ENCODE measurements at places on chromosomes 1 and 21.
A peak's percentile ranks its signal among the peaks of the same experiment; 100 is the strongest.

- DNase-seq, result peak; percentile 28
Measured at GRCh38 chr1:90831910-90832309, 114.8 kb upstream of the BARHL2 start.

DNA sequence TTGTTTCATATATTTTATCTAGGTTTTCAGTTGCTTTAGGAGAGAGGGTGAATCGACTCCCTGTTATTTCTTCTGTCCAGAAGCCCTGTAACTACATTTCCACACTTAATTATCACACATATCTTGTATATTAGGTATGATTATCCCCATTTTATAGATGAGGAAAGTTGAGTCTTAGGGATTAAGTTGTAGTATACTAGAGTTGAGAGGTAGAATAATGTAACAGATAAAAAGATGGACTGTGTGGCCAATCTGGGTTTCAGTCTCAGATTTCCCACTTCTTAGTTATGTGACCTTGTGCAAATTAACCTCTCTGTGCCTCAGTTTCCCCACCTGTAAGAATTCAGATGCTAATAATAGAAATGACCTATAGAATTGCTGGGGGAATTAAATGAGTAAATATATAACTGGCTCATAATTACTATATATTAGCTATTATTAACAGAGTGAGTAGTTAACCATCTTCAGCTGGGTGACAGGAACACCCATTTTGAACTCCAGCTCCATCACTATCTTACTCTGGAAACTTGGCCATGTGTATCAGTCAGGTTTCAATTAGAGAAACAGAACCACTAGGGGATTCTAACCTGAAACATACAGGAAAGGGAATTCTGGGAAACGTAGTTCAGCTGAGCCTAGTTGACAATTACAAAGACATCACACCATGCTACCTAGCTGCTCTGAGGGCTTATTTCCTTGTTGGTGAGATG lies 20.4 kb upstream of the FOXO6 start:
- DNase-seq, result peak; percentile 18

- DNase-seq, result no peak
Measured at GRCh38 chr1:229024528-229025130, 246.3 kb upstream of the RAB4A start.

DNA sequence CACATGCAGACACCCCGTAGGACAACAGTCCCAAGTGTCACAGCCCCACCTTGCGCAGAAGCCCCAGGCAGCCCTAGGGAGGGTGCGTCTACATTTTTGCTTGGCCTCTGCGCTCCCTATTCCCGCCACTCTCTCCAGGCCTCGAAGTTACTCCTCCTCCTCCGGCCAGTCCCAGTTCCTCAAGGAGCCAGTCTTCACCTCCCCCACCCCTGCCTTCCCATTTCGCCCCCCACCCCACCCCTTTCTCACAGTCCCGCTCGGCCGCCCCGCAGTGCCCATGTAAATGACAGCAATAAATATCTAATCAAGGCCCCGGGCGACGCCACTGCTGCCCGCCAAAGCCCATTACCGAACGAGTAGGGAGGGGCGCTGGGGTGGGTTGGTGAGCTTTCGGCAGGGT lies 3.2 kb downstream of the DMBX1 start:
- DNase-seq, result no peak

GRCh38 chr1:153343040-153343681 lies 5.5 kb downstream of the PGLYRP4 start:
- no peak for DNase-seq

DNA sequence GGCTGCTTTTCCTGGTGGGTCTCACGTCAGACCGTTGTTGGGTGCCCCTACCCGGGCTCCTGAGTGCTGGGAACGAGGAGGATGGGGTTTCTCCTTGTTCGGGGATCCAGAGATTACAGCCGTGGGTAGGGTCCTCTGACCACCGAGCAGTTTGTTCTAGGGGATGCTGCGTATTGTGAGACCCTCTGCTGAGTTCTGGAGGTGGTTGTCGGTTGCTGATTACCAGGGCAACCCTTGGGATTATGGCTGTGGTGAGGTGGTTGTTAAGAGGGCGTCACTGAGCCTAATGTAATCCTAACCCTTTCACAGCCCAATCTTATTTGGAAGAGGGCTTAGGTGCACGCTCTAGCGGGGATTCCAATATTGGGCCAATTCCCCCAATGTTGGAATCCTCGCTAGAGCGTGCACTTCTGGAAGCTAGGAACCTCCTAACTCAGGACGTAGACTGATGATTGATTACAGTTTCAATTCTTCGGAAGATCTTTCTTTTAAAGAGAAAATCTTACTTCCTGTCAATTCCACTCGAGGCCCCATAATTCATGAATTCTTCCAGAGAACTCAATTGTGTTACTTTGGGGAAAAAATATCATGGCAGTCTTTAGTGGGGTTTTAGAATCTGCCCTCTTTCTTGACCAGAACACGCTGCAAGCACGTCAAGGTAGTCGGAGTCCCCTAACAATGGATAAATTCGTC lies 483 bp downstream of the TCEANC2 start:
- DNase-seq, result no peak

DNA sequence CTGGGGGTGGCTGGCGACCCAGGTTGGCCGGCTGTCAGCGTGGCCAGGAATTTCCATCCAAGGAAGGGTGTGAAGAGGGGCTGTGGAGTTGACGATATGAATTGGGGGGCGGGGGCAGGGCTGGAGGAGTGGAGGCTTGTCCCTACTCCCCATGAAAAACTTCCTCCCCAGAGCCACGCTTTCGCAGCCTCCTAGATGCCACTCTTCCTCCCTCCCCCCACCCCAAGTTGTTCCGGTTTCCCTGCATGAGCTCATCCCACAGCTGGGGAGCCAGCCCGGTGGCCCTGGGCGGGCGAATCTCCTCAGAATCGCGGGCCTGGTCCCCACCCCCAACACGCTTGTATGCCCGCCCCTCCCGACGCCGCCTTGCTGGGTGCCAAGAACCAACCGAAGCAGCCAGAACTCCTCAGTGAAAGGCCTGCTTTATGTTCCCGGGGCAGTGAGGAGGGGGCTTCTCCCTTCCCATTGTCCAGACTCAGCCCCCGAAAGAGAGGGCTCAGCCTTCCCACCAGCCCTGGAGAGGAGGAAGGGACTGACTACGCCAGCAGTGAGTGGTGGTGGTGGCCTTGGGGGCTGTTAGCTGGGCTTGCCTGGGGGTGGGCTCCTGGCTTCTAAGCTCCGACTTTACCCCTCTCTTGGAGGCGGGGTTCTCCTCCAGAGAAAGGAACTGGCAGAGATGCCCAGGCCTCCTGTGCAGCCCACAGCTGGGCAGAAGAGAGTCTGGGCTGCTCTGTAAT lies 1.8 kb upstream of the CSMD2 start:
- no peak for DNase-seq

DNA sequence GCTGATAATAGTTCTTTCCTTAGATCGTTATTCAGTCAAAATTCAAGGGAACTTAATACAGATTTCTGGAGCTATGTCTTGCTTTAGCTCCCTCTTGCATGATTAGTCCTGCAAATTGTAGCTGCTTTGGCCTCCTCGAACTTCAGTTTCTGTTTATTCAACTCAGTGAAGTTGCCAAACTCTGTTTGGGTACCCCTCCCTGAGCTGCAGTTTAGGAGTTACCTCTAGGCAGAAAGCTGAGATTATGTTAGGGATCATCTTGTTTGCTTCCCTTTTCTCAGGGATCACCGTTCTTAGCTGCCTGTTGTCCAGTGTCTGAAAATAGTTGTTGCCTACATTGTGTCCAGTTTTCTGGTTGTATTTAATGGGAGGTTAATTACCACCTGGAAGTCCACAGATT lies 43.5 kb downstream of the SNX27 start:
- no peak for DNase-seq

DNA sequence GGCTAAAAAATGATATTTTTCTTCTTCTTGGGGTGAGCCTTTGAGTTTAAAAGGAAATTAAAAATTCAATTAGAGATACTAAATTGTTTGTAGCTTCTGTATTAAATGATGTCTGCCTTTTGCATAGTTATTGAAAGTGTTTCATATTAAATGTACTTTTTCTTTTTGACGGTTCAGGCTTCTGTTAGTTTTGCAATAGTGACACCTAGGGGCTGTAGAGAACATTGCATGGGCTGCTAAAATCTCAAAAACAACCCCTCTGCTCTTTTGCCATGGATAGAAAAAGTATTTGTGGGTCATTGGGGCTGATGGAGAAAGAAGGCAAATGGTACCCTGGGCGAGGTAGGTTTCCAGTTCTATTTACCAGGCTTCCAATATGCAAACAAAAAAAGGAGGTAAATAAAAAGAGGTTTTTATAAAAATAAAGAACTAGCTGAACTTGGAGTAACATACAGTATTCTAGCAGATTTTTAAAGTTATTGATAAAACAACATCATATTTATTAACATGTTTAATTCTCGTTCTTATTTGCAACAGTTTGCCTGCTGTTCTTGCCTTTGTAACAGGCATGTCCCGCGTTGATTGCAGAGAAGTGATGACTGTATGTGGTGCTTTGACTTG lies 115.4 kb upstream of the HOOK1 start:
- peak; percentile 27 for DNase-seq

DNA sequence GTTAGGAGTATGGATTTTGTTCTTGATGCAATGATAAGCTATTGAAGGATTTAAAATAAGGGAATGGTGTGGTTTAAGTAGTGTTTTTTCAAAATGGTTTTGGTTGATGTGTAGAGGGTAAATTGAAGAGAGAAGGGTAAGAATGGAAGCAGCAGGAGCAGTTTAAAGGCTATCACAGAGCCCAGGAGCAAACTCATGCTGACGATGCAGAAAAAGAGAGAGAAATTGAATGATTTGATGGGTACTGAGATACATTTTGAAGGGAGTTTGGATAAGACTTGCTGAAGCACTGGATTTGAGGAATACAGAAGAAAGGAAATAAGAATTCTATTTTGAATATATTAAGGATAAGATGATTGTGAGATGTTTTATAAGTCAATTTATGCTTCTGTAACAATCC lies 300.8 kb upstream of the LYPLAL1 start:
- no peak for DNase-seq

DNA sequence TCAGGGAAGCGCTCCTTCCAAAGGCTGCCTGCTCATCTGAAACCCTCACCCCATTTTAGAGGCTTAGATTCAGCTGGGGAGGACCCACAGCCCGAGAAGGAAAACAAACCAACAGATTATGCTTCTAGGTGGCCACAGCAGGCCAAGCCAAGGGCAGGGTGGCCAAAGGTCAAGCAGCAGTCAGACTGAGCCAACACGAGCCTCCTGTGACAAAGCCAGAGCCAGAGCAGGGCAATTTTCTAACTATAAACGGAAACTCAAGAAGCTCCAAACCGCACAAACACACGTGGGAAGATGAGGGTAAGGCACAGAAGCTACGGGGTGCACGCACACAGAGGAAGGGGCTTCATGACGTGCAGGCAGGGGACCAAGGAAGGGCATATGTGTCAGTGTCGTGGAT lies 64.1 kb downstream of the PLEKHA6 start:
- DNase-seq, result no peak

DNA sequence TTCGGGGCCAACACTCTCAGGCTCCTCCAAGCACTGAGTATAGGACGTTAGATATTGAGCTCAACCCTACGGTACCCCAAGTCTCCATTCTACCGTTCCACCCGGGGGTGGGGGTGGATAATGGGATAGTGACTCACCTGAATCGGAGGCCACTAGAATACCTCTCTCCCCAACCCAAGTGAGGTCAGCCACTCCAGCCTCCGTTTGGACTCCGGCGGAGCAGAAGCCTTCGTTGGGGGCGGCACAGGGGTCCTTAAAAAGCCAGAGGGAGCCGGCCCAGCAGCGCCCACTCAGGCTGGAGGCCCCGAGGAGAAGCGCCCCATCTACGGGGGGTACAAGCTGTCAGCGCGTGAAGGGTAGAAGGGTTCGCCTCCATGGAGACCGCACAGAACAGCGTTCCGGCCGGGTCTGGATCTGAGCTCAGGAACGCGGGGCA lies 556 bp downstream of the WDR77 start:
- DNase-seq, result peak; percentile 41

GRCh38 chr1:167373986-167374385 lies 144.3 kb downstream of the CD247 start:
- DNase-seq, result no peak

- no peak for DNase-seq
Measured at GRCh38 chr1:25873120-25873519, 2.4 kb downstream of the PAQR7 start.

DNA sequence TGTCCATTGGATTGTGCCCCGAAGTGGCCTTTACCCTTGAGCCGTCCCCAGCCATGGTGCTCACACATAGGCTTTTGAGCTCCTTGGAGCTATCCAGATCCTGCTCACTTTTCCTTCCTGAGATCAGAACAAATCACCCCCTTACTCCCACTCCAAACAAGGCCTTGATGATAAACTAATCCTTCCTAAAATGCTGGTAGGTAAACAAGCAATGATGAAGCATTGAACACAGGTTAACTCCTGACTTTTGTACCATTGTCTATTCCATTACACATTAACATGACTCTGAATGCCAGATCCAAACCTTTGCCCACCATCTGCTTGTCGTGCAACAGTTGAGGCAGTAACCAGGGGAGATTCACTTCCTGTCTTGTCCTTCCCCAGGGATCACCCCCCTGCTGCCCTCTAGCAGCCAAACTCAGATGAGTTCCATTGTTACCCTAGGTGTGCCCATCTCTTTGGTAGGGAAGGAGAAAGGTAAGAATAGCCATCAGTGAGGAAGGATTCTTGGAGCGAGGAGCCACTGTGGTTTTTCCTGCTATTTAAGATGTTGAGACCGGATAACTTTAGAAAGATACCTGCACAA lies 79.5 kb upstream of the DNAJC6 start:
- no peak for DNase-seq

DNA sequence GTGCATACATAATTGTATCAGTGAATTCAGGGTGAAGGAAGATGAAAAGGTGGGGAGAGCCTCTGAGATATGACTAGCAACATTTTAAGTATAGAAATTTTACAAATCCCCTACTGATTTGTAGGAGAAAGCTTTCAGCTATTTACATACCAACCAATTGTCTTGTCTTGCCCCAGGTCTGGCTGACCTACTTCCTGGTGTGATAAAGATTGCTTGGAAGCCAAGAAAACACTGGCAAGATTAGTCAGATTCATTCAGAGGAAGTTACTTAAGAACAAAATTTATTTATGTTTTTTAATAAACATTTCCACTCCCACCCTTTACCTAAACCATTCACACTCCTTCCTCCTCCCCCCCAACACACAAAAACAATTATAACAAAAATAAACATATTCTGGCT lies 17.5 kb downstream of the PTGS2 start:
- DNase-seq, result no peak

Measured in NCI-H146 (cell line).